ENCODE measurements at places on chromosomes 3 and 15. TPM values are rescaled to one million over a fixed set of nuclear protein-coding genes. Genes with fewer than 3 reads are reported as not detected.

GRCh38 chr3:38595393-38595792 is 54.1 kb downstream of the SCN5A start:
- no peak overlapping the region for H3K4me3 ChIP-seq
- H3K36me3 ChIP-seq = no peaks in the 10 kb centered on the region
- H3K4me1 ChIP-seq = no peaks in the 10 kb centered on the region
- H3K27me3 ChIP-seq = no peaks in the 10 kb centered on the region
- no peak for DNase-seq

DNA sequence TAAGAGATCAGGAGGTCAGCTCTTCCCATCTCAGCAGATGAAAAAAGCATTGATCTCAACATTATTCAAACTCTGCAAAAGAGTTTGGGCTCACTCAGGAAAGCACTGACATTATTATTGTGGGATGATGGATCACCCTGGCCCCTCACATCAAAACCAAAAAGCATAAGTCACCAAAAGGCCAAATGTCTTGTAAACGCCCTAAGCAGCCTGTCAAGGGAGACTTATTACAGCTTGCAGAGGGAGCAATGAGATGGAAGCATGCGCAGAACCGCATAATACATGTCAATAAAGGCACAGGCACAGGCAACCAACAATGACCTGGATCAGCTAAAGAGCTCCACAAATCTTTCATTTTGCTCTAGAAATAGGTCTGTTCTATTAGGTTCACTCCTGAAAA is 4.6 kb downstream of the FSIP1 start:
- H3K27ac ChIP-seq = no peak overlapping the region
- DNase-seq = no peak
- H3K27me3 ChIP-seq = no peaks in the 10 kb centered on the region
- peaks cover 7% of the 10 kb centered on the region for H3K4me1 ChIP-seq
- no peaks in the 10 kb centered on the region for H3K36me3 ChIP-seq
- no peak overlapping the region for H3K4me3 ChIP-seq

Gene CYP8B1
- not detected for total RNA-seq

DNA sequence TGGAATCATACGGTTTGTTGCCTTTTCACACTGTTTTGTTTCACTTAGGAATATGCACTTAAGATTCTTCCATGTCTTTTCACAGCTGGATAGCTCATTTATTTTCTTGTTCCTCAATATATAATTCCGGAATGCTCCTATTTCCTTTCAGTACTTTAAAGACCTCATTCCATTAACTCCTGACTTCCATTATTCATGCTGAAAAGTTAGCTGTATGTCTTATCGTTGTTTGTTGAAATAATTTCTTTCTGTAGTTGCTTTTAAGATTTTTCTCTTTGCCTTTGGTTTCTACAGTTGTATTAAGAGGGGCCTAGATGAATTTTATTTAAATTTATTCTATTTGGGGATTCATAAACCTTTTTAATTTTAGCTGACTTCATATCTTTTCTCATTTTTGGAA is 122.2 kb downstream of the ANXA2 start:
- peaks cover 9% of the 10 kb centered on the region for H3K27me3 ChIP-seq
- H3K27ac ChIP-seq = no peak overlapping the region
- DNase-seq = no peak
- H3K36me3 ChIP-seq = no peaks in the 10 kb centered on the region

DNA sequence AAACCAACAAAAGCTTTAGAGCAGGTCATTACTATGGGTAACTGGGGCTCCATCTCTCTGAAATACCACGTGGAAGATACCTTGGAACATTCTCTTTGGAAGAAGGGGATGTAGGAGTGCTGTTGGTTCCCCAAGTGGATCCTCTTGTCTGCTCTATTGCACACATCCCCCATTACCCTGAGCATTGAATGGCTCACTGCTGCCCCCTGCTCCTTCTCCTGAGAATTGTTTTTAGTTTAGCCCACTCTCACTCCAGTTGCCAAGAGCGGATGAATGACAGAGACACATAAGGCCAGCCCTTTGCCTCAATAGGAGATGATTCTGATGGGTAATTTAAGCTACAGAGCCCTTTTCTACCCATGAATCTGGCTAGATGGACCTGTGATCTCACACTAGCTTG is 135.6 kb upstream of the SUCLG2 start:
- no peak for DNase-seq
- H3K27ac ChIP-seq = no peak overlapping the region

- H3K27me3 ChIP-seq = no peaks in the 10 kb centered on the region
- no peak overlapping the region for H3K27ac ChIP-seq
- no peaks in the 10 kb centered on the region for H3K36me3 ChIP-seq
- H3K4me3 ChIP-seq = no peak overlapping the region
These were observed 202.3 kb upstream of the MRPL3 start for GRCh38 chr3:131705099-131705498.

DNA sequence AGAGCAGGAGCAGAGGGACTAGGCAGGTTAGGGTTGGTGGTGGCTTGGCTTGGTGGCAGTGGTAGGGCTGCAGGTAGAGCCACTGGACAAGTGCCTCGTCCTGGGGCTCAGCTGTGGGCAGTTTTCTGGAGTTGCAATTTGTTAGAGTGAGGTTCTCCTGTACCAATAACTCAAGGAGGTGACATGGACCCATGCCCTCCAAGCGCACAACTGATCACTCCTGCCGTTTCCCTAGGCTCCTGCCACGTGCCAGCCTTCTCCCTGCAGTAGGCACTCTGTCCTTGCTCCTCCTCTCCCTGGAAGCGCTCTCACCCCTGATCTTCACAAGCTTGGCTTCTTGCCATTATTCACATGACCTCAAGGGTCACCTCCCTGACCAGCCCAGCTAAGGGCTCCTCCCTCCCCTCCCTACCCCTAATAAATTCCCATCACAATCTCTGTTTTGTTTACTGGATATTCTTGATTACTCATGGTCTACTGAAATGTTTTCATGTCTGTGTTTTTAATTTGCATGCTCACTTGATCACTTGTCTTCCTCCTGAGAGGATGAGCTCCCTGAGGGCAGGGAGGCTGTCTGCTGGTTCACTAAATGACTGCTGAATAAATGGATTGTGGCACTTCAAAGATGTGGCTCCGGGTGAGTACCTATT is 3.3 kb downstream of the WNT7A start:
- DNase-seq = no peak
- no peaks in the 10 kb centered on the region for H3K36me3 ChIP-seq
- H3K27me3 ChIP-seq = peaks cover 60% of the 10 kb centered on the region
- H3K4me1 ChIP-seq = no peaks in the 10 kb centered on the region
- H3K4me3 ChIP-seq = no peak overlapping the region

Gene ATP2B2
- not detected for total RNA-seq

- no peak for DNase-seq
- no peak overlapping the region for H3K4me3 ChIP-seq
- H3K27ac ChIP-seq = no peak overlapping the region
- peaks cover 50% of the 10 kb centered on the region for H3K36me3 ChIP-seq
- H3K4me1 ChIP-seq = no peaks in the 10 kb centered on the region
These were observed 55.7 kb downstream of the OXNAD1 start for GRCh38 chr3:16320711-16321110.

GRCh38 chr3:55631766-55632331 is 144.7 kb upstream of the WNT5A start:
- no peak for DNase-seq
- no peaks in the 10 kb centered on the region for H3K27me3 ChIP-seq
- H3K27ac ChIP-seq = no peak overlapping the region
- no peaks in the 10 kb centered on the region for H3K36me3 ChIP-seq

Gene ESYT3
- total RNA-seq = 0.06 TPM

DNA sequence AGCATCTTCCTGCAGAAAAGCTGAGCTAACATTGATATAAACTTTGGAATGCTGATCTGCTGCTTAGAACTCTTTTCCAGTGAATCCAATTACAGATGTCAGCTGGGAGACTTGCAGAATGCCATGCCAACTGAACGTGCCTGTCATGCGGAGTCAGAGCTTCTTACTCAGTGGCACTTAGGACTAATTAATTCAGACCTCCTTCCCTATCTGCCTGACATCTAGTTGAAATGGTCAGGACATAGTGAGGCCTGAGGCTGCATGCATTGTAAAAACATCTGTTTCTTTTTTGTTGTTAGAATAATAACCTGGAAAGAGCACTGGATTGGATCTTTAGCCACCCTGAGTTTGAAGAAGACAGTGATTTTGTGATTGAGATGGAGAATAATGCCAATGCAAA is 112.6 kb downstream of the USP13 start:
- no peak overlapping the region for H3K4me3 ChIP-seq
- no peak overlapping the region for H3K27ac ChIP-seq
- no peaks in the 10 kb centered on the region for H3K27me3 ChIP-seq
- peaks cover 46% of the 10 kb centered on the region for H3K36me3 ChIP-seq
- peaks cover 4% of the 10 kb centered on the region for H3K4me1 ChIP-seq
- DNase-seq = no peak

DNA sequence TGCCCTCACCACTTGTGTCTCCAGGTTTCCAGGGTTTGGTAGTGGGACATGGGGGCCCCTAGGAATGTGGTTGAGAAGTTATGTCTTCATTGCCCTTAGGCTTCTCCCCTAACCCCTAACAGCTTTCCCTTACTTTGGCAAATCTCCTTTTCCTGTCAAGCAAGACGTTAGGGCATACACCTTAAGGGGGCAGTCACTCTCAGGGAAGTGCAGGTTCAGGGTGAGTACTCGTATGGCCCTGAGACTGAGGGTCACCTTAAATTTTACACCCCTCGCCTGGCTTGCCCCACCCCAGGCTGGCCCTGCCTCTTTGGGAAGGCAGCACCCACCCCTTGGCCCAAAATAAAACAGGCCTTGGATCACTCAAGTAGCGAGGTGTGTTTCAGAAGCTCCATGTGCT is 33.5 kb downstream of the POLR2M start:
- no peaks in the 10 kb centered on the region for H3K36me3 ChIP-seq
- H3K4me1 ChIP-seq = no peaks in the 10 kb centered on the region
- H3K27ac ChIP-seq = no peak overlapping the region
- peaks cover 9% of the 10 kb centered on the region for H3K27me3 ChIP-seq

GRCh38 chr15:98580572-98580971 is 67.8 kb upstream of the IGF1R start:
- H3K36me3 ChIP-seq = no peaks in the 10 kb centered on the region
- DNase-seq = no peak
- H3K4me3 ChIP-seq = no peak overlapping the region

GRCh38 chr15:75031848-75032247 is 8.5 kb downstream of the PPCDC start:
- DNase-seq = no peak
- no peak overlapping the region for H3K4me3 ChIP-seq
- peaks cover 37% of the 10 kb centered on the region for H3K4me1 ChIP-seq
- no peak overlapping the region for H3K27ac ChIP-seq
- 0 out of 2 replicates have a peak, but pooled peaks cover 5% of the 10 kb centered on the region for H3K36me3 ChIP-seq

DNA sequence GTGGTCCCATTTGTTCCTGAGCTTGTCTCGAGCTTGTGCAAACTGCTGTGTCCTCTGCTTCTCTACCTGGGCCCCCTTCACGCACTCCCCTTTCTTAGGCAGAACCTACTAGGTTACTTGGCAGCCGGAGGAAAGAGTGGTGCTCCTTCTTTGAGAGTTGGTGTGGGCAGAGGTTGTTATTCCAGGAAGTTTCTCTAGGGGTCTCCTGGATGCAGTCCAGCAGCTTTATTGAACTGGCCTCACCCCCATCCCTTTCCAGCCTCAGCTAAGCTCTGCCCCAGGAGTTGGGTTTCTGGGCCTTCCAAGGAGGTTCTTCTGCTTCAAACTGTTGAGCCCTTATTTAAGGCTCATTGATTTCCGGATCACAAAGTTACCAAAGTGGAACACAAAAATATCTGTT is 103.2 kb downstream of the C3orf70 start:
- no peaks in the 10 kb centered on the region for H3K4me1 ChIP-seq
- no peak overlapping the region for H3K4me3 ChIP-seq
- peaks cover 28% of the 10 kb centered on the region for H3K36me3 ChIP-seq
- no peak for DNase-seq
- H3K27ac ChIP-seq = no peak overlapping the region
- no peaks in the 10 kb centered on the region for H3K27me3 ChIP-seq

GRCh38 chr15:40754574-40754882 is 526 bp downstream of the RMDN3 start:
- DNase-seq = peak; percentile 22
- peaks cover 8% of the 10 kb centered on the region for H3K4me1 ChIP-seq
- no peak overlapping the region for H3K27ac ChIP-seq
- H3K27me3 ChIP-seq = no peaks in the 10 kb centered on the region
- H3K36me3 ChIP-seq = peaks cover 37% of the 10 kb centered on the region

Gene CSPG5
- total RNA-seq = not detected

DNA sequence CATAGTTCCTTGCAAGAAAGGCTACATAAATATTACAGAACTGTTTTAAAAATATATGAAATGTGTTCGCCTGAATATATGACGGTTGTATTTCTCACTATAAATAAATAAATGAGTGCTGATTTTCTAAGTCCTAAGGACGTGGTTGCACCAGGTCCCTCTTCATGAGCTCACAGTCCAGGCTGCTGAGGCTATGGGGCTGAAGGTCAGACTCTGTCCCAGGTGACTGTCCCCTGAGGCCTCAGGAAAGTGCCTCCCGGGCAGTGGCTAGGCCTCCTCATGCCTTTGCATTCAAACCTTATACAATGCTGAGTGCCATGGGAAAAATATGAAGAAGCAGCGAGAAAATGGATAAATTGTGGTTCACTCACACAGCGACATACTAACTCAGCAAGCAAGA is 43.5 kb upstream of the SSR3 start:
- H3K4me3 ChIP-seq = no peak overlapping the region
- H3K4me1 ChIP-seq = no peaks in the 10 kb centered on the region
- H3K27ac ChIP-seq = no peak overlapping the region
- DNase-seq = no peak

DNA sequence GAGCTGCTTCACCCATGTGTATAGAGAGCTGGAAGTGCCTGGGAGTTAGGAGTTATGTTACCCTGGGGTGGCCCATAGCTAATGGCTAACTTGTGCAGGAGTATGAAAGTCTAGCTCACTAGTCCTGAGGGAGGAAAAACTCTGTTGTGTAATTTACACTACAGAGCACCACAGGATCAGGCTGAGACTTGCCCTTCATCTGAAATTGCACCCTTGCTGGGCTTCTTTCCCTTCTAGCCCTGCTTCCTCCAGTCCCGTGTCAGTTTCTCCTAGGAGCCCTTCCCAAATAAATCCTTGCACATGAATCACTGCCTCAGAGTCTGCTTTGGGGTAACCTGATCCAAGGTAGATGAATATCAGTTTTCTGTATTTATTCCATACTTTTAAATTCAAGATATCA is 40.0 kb downstream of the CTXND1 start:
- no peak overlapping the region for H3K4me3 ChIP-seq
- no peaks in the 10 kb centered on the region for H3K4me1 ChIP-seq
- no peak overlapping the region for H3K27ac ChIP-seq
- H3K36me3 ChIP-seq = no peaks in the 10 kb centered on the region
- DNase-seq = no peak

Gene GABRB3
- total RNA-seq = not detected

DNA sequence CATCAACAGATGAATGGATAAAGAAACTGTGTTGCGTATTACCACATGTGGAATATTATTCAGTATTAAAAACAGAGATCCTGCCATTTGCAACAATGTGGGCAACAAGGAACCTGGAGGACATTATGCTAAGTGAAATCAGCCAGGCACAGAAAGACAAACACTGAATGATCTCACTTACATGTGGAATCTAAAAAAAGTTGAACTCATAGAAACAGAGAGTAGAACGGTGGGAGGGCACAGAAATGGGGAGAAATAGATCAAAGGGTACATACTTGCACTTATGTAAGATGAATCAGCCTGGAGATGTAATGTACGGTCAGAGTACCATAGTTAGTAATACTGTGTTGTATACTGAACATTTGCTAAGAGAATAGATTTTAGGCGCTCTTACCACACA is 29.8 kb upstream of the MUC13 start:
- H3K27me3 ChIP-seq = no peaks in the 10 kb centered on the region
- H3K4me1 ChIP-seq = no peaks in the 10 kb centered on the region
- H3K36me3 ChIP-seq = peaks cover 4% of the 10 kb centered on the region
- H3K4me3 ChIP-seq = no peak overlapping the region

GRCh38 chr15:93948726-93949125 is 282.6 kb upstream of the MCTP2 start:
- H3K36me3 ChIP-seq = no peaks in the 10 kb centered on the region
- H3K27ac ChIP-seq = no peak overlapping the region
- no peaks in the 10 kb centered on the region for H3K4me1 ChIP-seq
